Stimulated activated CD4-positive, alpha-beta T cell treated with anti-CD3 and anti-CD28 coated beads, Interleukin-2, amount 100 ng/mL, for 24 hours (primary cell): ENCODE measurements at places on chromosomes 3 and 15.

- DNase-seq = no peak
These were observed 5.1 kb downstream of the NECTIN3 start for GRCh38 chr3:111076732-111077131.

- DNase-seq = no peak
These were observed 205.6 kb downstream of the NECTIN3 start for GRCh38 chr3:111277226-111277625.

DNA sequence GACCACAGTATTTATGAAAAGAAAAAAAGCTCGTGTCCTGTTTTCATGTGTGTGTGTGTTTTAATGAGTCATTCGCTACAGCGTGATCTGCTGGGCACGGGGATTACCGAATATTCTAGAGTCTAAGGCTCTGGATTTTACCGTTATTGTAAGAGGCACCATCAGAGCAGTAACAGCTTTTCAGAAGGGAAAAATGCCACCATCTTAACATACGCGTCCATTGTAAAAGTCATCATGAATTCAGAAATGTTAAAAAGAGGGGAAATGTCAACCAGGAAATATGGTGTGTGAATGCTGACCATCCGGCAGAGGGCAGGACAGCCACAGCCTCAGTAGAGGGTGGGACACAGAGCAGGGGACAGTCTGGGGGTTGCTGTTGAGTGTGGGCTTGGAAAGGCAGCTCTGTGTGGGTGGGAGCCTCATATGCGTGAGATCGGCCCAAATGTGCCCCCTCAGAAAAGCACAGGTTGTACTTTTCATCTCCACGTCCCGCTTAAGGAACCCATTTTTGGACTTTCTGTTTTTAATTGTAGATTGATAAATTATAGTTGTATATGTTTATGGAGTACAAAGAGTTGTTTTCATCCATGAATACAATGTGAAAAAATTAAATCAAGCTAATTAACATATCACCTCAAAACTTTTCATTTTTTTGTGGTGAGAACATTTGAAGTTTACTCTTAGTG lies 69.6 kb downstream of the ASB7 start:
- DNase-seq = no peak

- no peak for DNase-seq
These were observed 15.7 kb upstream of the RTP1 start for GRCh38 chr3:187181454-187182170.

GRCh38 chr3:71436337-71436736 lies 147.2 kb downstream of the FOXP1 start:
- DNase-seq = no peak

DNA sequence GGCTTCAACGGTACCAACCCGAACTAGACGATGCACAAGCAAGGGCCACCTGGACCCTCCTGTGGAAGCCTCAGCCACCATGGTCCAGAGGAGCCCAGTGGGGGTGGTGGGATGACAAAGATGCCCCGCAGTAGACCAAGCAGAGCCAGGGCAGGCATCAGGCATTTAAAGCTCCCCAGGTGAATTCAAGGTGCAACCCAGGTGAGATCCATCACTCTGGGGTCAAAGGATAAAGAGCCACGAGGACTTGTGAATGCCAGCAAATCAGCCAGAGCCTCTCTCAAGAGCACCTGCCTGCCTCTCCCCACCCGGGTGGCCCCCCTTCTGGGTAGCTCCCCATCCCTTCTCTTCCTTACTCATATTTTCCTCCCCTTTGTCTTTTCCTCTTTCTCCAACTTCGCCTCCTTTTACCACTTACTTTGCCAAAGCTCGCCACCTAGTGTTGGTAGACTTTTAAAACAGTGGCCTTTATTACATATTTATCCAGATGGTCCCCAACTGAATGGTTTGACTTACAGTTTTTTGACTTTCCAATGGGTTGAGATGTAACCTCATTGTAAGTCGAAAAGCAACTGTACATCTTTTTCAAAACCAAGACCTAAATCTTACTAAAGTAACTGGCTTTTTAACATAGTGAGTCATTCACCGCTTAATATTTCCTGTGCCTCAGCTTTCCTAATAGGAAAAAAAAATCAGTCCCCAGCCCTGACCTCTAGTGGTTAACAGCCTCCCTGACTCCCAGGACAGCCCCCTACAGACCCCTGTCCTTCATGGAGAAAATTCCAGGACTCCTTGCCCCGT lies 18.8 kb downstream of the PLA2G4F start:
- DNase-seq = no peak
